ENCODE measurements at places on chromosomes 6 and 20. TPM values are rescaled to one million over a fixed set of nuclear protein-coding genes. Genes with fewer than 3 reads are reported as not detected.

GRCh38 chr6:148453906-148454305 is 111.3 kb downstream of the SASH1 start:
- no peak for DNase-seq

DNA sequence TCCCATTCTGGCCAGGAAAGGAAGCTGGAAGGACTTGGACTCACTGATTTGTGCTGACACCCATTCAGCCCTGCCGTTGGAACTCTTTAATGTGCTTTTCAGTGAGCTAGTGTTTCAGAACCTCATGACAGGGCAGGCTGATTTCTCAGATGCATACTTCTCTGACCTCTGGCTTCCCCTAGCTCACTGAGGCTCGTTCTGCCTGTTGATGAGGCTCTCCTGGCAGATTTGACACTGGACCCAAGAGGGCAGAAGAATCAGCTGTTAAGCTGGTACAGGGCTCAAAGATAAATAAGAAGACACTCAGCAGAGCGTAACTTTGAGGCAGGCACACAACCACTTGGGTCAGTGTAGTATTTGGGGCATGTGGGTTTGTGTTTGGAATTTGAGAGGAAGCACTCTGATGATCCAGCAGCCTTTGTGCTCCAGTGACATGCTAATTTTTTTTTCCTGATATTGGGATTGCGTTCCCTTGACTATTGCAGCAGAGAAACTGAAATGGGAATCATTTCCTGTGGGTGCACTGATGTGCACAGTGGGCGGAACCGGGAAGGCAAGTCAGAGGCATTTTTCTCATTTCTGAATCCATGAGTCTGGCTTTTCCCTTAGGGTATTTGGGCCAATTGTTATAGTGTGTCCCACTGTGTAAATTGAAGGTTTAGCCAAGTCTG is 80.2 kb downstream of the CARMIL1 start:
- DNase-seq, result peak; percentile 14

- peak; percentile 46 for DNase-seq
Observed at GRCh38 chr6:122790028-122790422, 967 bp downstream of the SMPDL3A start.

DNA sequence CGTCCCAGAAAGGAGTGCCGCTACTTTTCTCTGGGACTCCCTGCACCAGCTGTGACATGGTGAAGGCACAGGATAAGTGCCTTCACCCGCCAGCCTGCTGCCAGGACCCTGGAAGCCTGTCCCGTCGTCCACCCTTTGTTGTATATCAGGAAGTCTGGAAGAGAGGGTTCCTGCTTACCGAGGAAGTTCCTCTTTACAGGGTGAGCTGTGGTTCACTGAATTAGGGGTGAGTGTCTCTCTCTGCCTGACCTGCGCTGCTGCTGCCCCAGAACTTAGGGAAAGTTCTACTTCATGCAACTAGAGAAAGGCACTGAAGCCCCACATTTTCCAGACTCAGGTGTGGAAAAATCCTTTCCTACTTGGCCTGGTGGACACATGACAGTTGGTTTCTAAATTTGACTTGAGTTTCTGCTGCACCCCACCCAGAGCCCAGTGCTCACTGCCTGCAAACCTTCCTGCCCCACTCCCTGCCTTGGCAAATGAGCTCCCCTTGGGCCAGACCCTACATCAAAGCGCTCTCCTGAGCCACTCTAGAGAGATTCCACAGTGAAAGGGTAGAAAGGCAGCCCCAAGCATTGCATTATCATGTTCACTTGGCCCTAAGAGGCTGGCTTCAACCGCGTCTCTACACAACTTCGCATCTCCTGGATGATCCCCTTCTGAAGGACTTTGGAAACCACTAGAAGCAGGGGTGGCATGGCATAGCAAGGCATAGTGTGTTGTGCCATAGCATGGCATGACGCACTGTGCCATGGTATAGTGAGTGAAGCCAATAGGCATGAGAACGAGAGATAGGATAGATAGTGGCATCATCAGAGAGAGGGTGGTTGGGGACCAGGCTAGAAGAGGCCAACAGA is 215.8 kb upstream of the CDYL start:
- no peak for DNase-seq

- DNase-seq, result peak; percentile 58
Observed at GRCh38 chr6:163354761-163355425, 59.6 kb upstream of the QKI start.

Gene NRSN2
- 13.2 TPM for total RNA-seq

Gene CTSA
- 16.4 TPM for total RNA-seq
